ENCODE measurements at places on chromosomes 6 and 20. TPM values are rescaled to one million over a fixed set of nuclear protein-coding genes. Genes with fewer than 3 reads are reported as not detected.

The MOXD1 gene
- total RNA-seq = 20.2 TPM

The C6orf58 gene
- not detected for total RNA-seq

The PNRC1 gene
- 148 TPM for total RNA-seq

The HECA gene
- total RNA-seq = 32.6 TPM

The ZKSCAN3 gene
- 6.2 TPM for total RNA-seq

The CARMIL1 gene
- total RNA-seq = 35.3 TPM

The OR12D3 gene
- total RNA-seq = not detected

The SNX14 gene
- total RNA-seq = 75.6 TPM

The RBM24 gene
- total RNA-seq = 8.3 TPM

DNA sequence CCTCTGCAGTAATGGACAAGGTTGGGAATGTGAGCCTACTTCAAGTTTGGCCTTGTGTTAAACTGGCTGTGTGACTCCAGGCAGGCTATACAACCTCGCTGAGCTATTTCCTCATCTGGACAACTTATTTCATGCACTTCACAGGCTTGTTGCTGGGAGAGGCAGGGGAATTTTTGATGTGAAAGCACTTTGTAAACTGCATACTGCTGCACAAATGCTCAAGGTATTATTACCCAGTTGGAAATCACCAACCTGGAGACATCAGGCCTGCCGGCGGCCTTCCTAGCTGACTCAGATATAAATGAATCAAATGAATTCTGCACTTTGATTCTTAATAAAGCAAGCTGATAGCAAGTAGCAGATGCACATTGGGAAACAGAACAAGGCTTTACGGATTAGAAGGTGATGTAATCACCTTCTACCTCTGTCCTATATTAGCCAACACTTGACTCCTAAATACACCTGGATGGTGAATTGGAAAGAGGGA, 10.1 kb downstream of the JARID2 start:
- no peak for DNase-seq

GRCh38 chr20:41872930-41873329, 254.8 kb upstream of the CHD6 start:
- DNase-seq = no peak

- DNase-seq = no peak
These were observed 14.5 kb upstream of the COL12A1 start for GRCh38 chr6:75220357-75220756.

DNA sequence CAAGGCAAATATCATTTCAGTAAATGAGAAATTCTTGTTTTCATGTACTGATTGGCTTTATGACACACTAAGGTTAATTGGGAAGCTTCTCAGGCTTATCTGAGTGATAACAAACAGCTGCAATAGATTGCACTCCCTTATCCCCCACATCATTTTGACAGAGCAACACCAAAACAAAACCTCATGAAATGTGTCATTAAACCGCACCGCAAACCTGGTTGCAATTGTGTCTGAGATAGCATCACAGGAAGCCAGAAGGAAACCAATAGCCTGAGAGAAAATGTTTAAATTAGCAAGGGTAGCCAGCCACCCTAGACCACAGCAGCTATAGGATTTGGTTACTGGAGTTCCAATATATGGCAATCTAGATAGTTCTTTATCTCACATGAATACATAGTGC, 31.6 kb upstream of the LAMA4 start:
- no peak for DNase-seq

- no peak for DNase-seq
These were observed 1.9 kb downstream of the MCCD1 start for GRCh38 chr6:31530659-31531058.

- no peak for DNase-seq
These were observed 6.7 kb downstream of the SLC12A5 start for GRCh38 chr20:46035713-46036112.

DNA sequence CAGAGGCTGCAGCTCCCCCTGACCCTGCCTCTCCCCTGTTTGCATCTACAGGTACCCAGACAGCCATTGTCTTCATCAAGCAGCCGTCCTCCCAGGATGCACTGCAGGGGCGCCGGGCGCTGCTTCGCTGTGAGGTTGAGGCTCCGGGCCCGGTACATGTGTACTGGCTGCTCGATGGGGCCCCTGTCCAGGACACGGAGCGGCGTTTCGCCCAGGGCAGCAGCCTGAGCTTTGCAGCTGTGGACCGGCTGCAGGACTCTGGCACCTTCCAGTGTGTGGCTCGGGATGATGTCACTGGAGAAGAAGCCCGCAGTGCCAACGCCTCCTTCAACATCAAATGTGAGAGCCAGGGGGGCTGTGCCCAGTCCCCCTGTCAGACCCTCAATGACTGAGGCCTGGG, 42.1 kb upstream of the SRF start:
- DNase-seq = no peak

- no peak for DNase-seq
These were observed 485 bp downstream of the ADISSP start for GRCh38 chr20:3767110-3767426.

DNA sequence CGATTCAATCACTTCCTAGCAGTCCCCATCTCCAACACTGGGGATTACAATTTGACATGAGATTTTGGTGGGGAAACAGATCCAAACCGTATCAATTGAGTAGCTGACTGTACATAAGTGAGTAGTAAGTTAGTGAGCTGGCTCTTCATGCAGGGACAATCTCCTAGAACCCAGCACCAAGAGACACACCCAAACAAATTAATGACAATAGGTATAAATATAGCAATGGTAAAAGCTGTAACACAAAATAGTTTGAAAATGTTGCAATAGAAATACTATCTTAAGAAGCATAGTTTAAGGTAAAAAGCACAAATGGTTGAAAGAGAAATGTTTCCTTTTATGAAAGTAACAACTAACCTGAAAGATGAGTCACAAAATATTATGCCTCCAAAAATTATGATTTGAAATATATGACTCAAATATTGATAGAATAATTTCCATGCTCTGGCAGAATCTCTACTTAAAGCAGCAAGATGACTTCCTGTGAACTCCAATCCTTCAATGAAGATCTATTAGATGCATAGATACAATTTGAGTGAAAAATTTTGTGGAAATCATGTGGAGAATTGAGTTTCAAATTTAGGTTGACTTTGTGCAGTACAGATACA, 5.4 kb upstream of the SIRPB1 start:
- no peak for DNase-seq

DNA sequence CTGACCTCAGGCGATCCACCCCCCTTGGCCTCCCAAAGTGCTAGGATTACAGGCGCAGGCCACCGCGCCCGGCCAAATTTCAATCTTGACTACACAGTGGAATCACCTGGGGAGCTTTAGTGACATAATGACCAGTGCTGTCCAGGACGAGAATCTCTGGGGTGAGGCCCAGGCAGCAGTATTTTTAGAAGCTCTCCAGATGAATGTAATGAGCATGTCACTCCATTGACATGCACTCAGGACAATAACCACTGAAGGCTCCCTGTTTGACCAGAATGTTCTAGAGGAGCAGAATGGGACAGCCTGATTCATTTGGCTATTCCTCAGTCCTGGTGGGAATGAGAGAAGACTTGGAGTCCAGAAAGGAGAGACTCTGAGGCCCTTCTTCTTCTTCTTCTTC, 39.2 kb downstream of the SRSF3 start:
- DNase-seq = no peak

DNA sequence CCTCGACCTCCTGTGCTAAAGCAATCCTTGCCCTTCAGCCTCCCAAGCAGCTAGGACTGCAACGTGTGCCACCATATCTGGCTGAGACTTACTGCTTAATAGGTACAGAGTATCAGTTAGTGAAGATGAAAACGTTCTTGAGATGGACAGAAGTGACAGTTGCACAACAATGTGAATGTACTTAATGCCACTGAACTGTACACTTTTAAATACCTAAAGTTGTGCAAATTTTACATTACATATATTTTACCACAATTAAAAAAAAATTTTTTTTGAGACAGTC, 25.9 kb downstream of the NUDT3 start:
- no peak for DNase-seq

DNA sequence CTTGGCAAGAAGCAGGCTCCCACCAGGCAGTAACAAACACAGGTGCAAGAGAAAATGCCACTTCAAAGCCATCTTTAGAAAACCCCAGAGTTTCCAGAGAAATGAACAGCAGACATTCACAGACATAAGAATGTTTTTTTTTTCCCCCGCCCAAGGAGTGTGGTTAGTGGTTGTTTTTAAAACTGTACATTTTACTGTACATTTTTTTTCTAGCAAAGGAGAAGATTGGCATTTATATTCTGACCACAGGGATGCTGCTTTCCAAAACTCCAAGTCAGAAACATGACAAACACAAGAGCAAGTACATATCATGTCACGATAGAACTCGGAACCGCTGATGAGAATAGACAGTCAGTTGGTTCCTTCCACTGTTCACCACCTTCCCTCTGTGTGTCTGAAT, 197.9 kb downstream of the LRFN2 start:
- DNase-seq = no peak

DNA sequence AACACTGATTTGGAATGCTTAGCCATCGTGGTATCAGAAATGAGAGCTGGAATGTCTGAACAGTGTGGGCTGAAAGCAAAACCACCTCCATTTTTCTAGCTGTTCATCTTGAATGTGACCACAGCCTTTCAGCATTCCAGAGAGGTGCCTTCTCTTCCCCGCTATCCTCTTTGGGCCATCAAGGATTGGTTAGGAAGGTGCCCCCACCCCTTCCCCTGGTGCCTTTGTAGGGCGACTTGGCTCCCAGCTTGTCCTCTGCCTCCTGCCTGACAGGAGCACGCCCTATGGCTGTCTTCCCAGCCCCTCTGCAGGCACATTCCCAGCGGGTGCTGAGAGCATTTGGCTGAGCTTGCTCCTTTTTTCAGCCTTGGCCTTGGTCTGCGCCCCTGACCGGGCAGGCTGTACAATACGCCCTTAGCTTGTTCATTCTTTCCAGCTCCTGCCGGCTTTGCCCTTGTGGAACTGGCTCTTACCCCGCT, 97.5 kb downstream of the ARMC2 start:
- DNase-seq = peak; percentile 57

- DNase-seq = no peak
These were observed 4.3 kb downstream of the PREX1 start for GRCh38 chr20:48823476-48823875.

GRCh38 chr20:19765913-19766312, 7.9 kb downstream of the RIN2 start:
- DNase-seq = no peak

- DNase-seq = no peak
These were observed 14.2 kb downstream of the EBF4 start for GRCh38 chr20:2706688-2707352.

DNA sequence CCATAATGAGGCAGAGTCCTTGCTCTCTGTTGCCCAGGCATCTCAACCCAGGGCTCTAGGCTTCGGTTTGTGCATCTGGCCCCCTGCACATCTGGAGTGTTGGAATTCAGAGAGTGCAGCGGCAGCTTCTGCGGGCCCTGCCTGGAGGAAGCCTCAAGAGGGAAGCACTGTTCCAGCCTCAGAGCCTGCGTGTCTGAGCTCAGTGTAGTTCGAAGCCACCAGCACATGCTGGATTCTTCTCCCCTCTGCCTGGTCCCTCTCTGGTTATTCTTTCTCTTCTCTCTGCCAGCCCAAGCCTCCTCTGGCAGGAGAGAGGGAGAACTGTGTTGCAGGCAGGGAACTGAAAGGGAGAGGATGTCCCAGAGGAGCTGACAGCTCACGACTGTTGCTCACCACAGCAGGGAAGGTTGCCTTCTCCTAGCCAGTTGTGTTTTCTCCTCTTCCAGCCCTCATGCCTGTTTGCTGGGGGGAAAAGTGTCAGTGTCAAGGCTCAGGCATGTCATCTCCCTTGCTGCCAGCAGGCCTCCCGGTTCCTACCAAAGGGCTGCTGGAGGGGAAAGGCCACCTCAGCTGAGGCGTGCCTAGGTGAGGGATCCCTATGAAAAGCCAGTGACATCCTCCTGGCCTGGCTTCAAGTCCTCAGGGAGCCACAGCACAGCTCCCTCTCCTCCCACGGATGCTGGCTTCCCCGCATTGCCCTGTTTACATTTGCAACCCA, 126.0 kb upstream of the LRFN2 start:
- no peak for DNase-seq

DNA sequence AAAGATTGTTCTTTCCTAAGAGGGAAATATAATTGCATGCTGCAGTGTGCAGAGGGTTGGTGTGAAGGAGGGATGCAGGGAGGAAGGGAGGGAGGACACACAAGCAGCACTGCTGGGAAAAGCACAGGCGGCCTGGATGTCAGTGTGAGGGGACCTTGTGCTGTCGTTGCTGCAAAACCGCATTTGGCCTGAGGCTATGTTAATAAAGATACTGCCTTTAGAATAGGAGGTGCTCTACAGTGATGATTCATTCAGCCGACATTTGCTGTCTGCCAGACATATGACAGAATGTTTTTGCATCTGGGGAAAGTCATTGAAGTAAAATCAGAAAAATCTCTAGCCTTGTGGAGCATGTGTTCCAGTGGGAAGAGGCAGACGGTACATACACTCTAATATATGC, 50.5 kb upstream of the TRIM26 start:
- no peak for DNase-seq

Data from dorsolateral prefrontal cortex (tissue), 122 donors.